Dermis microvascular lymphatic vessel endothelial cell (primary cell): ENCODE measurements at places on chromosomes 3 and 15.

- no peak for DNase-seq
Measured at GRCh38 chr15:38554354-38554753, 10.3 kb downstream of the RASGRP1 start.

GRCh38 chr3:22106213-22106896, 355.3 kb upstream of the ZNF385D start:
- no peak for DNase-seq

- DNase-seq, result no peak
Measured at GRCh38 chr3:36312351-36312750, 68.0 kb upstream of the STAC start.

DNA sequence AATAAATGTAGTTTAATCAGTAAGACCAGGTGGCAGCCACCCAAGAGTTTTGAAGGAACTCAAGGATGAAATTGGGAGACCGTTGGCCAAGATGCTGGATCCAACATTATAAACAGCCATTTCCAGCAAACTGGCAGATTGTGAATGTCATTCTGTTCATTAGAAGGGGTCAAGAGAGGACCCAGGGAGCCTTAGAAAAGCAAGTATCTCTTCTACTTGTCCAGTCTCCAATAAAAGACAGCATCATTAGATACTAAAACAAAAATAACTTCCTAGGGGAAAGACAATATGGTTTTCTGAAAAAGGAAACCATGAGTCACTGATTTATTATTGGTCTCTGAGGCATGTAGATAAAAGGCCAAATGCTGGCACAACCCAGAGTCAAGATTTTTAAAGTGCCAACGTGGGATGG, 67.9 kb downstream of the GADL1 start:
- DNase-seq, result no peak

GRCh38 chr3:55333923-55334322, 153.2 kb downstream of the WNT5A start:
- DNase-seq, result no peak

GRCh38 chr3:10514407-10515069, 9.2 kb upstream of the ATP2B2 start:
- no peak for DNase-seq

GRCh38 chr15:65646486-65646885, 24.7 kb downstream of the SLC24A1 start:
- peak; percentile 28 for DNase-seq

GRCh38 chr15:39345176-39345575, 235.7 kb upstream of the THBS1 start:
- DNase-seq, result no peak

GRCh38 chr3:178236555-178237277, 299.5 kb upstream of the KCNMB2 start:
- no peak for DNase-seq

GRCh38 chr3:102224171-102224570, 210.6 kb upstream of the ZPLD1 start:
- peak; percentile 45 for DNase-seq

DNA sequence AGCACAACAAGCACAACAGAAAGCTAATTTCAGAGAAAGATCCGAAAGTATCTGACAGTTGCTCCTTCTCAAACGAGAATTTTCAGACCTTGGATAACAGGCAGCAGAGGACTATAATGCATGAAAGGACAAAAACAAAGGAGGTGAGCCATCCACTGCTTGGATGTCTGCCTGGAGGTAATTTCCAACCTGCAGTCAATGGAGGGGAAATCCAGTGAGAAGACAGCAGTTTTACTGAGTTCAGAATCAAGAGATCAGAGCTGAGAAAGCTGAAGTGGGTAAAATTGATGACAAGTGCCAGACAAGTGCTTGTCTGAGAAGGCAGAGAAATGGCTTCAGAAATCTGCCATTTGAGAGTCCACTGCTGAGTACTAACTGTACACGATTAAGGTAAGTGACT, 22.1 kb downstream of the UBE3A start:
- peak; percentile 58 for DNase-seq

DNA sequence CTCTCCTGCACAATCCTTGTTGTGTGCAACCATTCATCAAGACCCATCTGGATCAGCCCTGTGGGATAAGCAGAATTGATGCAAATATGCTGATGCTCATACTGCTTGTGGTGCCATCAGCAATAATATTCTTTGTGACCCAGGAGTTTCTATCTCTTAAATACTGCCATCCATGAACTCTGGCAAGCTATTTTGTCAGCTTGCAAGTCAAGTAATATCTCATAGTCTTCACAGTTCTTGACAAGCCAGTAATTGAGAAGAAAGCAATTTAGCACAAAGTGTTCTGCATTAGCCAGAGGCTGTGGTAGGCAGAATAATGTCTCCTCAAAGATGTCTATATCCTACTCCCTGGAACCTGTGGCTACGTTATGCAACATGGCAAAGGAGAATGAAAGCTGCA, 49.0 kb downstream of the SPATA16 start:
- no peak for DNase-seq

DNA sequence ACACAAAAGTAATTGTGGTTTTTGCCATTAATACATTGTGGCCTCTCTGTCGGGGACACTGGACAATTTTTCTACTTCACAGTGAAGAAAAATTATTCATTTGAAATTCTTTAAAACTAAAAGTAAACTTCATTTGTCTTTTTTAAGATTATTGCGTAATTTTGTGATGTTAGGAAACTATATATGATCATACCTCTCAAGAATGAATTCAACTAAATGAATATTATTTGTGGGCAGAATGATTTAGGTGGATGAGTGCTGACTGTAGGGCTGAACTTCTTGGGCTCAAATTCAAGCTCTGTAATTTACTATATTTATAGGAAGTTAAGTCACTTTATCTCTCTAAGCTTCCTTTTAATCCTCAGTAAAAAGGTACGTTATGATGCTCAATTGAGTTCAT, 441.2 kb downstream of the ROBO1 start:
- no peak for DNase-seq

- DNase-seq, result no peak
Measured at GRCh38 chr3:33064929-33065328, 32.0 kb downstream of the GLB1 start.

GRCh38 chr3:160006282-160007163, 17.9 kb downstream of the IL12A start:
- DNase-seq, result peak; percentile 61

GRCh38 chr15:75554717-75555116, 24.4 kb downstream of the PTPN9 start:
- DNase-seq, result no peak

DNA sequence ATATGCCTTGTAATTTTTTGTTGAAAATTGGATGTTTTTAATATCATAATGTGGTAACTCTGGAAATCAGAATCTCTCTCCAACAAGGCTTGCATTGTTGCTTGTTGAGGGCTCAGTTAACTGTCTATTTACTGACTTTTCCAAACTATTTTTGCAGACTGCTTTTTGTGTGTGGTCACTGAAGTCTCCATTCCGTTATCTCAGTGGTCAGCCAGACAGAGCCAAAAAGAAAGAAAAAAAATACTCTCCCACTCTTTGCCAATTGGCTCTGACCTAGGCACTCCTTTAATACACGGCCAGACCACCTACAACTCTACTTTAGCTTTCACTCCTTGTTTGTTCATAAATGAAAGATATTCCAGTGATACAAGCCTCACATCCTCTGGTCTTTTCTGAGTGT, 52.5 kb downstream of the IFT80 start:
- no peak for DNase-seq

- DNase-seq, result no peak
Measured at GRCh38 chr15:76994001-76994400, 925 bp upstream of the PSTPIP1 start.

DNA sequence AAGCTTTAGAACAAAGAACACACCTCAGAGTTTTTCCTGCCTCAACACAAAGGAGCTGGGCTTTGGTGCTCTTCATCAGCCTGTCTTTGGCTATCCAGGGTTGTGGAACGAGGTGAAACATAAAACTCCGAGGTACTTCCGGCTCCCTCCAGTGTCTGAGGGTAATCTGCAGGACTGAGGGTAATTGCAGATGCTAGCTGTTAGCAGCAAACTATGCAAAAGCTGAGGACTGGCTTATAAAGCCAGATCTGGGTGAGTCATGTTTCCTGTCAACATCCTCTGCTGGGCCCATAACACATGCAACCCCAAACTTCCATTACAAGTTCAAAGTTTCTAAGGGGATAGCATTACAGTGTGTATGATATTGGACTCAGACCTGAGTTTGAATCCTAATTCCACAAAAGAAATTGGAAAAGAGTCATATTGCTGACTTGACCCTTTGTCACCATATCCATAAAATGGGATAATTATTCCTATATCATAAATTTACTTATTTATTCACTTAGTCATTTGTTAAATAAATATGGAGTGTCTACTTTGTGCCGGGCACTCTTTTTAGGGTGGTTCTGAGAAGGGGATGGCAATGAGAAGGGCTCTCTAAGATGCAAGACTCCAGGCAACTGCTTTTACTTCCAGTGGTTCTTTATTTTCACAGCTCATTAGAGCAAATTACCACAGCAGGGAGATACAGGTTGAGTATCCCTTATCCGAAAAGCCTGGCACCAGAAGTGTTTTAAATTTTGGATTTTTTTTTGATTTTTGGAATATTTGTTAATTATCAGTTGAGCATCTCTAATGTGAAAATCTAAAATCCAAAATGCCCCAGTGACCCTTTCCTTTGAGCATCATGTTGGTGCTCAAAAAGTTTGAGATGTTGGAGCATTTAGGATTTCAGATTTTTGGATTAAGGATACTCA, 9.5 kb upstream of the TRIM69 start:
- DNase-seq, result peak; percentile 95

GRCh38 chr3:181534781-181535221, 176.9 kb upstream of the SOX2 start:
- DNase-seq, result no peak
